ENCODE measurements at places on chromosomes 4 and X. TPM values are rescaled to one million over a fixed set of nuclear protein-coding genes. Genes with fewer than 3 reads are reported as not detected.

DNA sequence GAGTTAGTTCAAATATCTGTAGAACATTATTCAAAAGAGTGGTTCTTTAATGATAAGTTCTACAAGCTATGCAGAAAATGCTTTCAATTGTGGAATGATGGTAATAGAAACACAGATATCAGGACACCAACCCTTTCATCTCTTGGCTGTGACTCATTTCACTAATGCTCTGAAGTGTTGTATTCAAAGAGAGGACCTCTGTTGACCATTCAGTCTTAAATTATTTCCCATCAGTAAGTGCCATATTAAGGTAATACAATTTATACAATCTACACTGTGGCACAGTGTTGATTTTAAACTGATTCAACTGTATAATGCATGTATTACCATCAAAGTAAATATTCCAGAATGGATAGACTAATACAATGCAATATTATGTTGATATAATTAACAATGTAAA is 289.0 kb upstream of the ADGRL3 start:
- H3K4me3 ChIP-seq: no peak overlapping the region
- no peak for DNase-seq
- no peaks in the 10 kb centered on the region for H3K27me3 ChIP-seq
- no peaks in the 10 kb centered on the region for H3K36me3 ChIP-seq
- no peak overlapping the region for H3K27ac ChIP-seq

- peak overlapping the region; percentile 93 for H3K27ac ChIP-seq
- H3K4me1 ChIP-seq: peaks cover 42% of the 10 kb centered on the region
- H3K27me3 ChIP-seq: no peaks in the 10 kb centered on the region
- H3K36me3 ChIP-seq: no peaks in the 10 kb centered on the region
- peak overlapping the region; percentile 90 for H3K4me3 ChIP-seq
These were observed 595 bp upstream of the PYURF start for GRCh38 chr4:88524171-88524570.

- no peaks in the 10 kb centered on the region for H3K36me3 ChIP-seq
- no peaks in the 10 kb centered on the region for H3K4me1 ChIP-seq
- no peak overlapping the region for H3K27ac ChIP-seq
- no peak for DNase-seq
These were observed 47.5 kb downstream of the ATG4A start for GRCh38 chrX:108138814-108139702.

DNA sequence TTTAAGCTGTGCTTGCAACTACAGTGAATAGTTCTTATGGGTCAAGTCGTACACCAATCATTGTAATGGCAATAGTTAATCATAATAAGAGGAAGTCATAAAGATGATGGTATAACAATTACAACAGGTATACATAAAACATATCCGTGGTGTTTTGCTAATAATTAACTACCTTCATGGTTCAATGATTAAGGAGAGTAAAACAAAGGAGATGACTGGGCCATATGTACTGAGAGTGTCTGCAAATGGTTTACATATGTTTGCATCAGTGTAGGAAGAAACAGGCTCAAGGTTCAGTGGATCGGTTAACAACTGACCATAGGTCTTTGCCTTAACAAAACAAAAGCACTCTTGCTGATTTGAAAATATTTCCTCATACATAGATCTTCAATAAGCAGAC is 253.0 kb downstream of the COX7B2 start:
- H3K27me3 ChIP-seq: no peaks in the 10 kb centered on the region
- H3K4me1 ChIP-seq: no peaks in the 10 kb centered on the region
- H3K27ac ChIP-seq: no peak overlapping the region
- DNase-seq: no peak

- no peak overlapping the region for H3K4me3 ChIP-seq
- no peak overlapping the region for H3K27ac ChIP-seq
- H3K27me3 ChIP-seq: no peaks in the 10 kb centered on the region
- DNase-seq: no peak
These were observed 1637.3 kb upstream of the PABPC4L start for GRCh38 chr4:135838889-135839288.

DNA sequence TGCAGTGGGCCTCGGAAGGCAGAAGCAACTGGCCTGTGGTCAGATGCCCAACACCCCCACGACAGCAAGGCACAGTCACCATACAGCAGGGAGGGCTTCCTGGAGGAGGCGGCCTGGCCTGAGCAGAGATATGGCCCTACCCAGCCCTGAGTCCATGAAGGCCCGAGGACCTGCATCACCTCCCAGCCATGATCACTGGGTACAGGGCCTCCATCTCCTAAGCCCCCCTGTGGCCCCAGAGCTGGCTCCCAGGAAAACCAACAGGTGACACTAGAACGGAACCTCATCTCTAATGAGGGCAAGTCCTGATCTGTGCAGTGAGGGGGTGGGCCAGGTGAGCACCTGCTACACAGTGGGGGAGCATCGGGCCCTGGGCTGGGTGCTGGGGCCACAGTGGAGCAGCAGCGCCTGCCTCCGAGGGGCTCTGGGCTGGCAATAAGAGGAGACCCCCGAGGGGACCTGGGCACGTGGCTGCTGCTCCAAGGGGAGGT is 26.2 kb upstream of the MXD4 start:
- no peaks in the 10 kb centered on the region for H3K4me1 ChIP-seq
- H3K4me3 ChIP-seq: no peak overlapping the region
- H3K27ac ChIP-seq: no peak overlapping the region
- DNase-seq: no peak
- H3K27me3 ChIP-seq: no peaks in the 10 kb centered on the region
- H3K36me3 ChIP-seq: no peaks in the 10 kb centered on the region

Gene CCDC120
- 15.8 TPM for total RNA-seq

Gene POU3F4
- not detected for total RNA-seq

Gene PFKFB1
- not detected for total RNA-seq

- H3K4me3 ChIP-seq: no peak overlapping the region
- H3K4me1 ChIP-seq: no peaks in the 10 kb centered on the region
- no peak for DNase-seq
- no peaks in the 10 kb centered on the region for H3K27me3 ChIP-seq
These were observed 369.4 kb upstream of the CNKSR2 start for GRCh38 chrX:21004835-21005234.

GRCh38 chrX:134929808-134930207 is 61.0 kb upstream of the SMIM10 start:
- H3K4me3 ChIP-seq: no peak overlapping the region
- H3K27me3 ChIP-seq: no peaks in the 10 kb centered on the region
- no peak overlapping the region for H3K27ac ChIP-seq

- H3K36me3 ChIP-seq: peaks cover 43% of the 10 kb centered on the region
- H3K4me3 ChIP-seq: no peak overlapping the region
These were observed 159.6 kb downstream of the PTTG2 start for GRCh38 chr4:38119668-38120385.

DNA sequence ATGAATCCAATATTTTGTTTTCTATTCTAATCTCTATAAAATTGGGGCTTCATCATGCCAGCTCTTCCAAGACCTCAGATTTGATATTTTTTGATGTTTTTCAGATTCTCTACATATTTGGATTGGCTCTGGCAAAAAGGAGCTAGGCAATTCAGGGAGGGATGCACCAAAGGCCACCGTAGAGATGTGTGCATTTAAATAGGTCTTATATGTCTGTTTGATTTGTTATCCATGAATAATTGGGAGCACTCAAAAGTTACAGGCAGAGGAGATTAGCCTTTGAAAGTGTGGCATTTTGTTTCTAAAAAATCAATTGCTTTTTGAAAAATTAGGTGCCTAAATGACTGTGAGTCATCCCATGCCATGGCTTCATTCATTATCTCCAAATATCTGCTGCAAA is 147.1 kb upstream of the RPS6KA6 start:
- no peak for DNase-seq
- H3K27me3 ChIP-seq: no peaks in the 10 kb centered on the region
- no peak overlapping the region for H3K27ac ChIP-seq

Gene PAGE1
- total RNA-seq: not detected

- no peak for DNase-seq
- no peaks in the 10 kb centered on the region for H3K36me3 ChIP-seq
- no peak overlapping the region for H3K4me3 ChIP-seq
- no peak overlapping the region for H3K27ac ChIP-seq
- H3K27me3 ChIP-seq: no peaks in the 10 kb centered on the region
These were observed 120.4 kb upstream of the STS start for GRCh38 chrX:7027071-7027470.

Measured in esophagus squamous epithelium (tissue), 5 donors.